ENCODE measurements at places on chromosomes 1 and 21. TPM values are rescaled to one million over a fixed set of nuclear protein-coding genes. Genes with fewer than 3 reads are reported as not detected.

CCDC18 gene
- polyA plus RNA-seq: 1.9 TPM

DNA sequence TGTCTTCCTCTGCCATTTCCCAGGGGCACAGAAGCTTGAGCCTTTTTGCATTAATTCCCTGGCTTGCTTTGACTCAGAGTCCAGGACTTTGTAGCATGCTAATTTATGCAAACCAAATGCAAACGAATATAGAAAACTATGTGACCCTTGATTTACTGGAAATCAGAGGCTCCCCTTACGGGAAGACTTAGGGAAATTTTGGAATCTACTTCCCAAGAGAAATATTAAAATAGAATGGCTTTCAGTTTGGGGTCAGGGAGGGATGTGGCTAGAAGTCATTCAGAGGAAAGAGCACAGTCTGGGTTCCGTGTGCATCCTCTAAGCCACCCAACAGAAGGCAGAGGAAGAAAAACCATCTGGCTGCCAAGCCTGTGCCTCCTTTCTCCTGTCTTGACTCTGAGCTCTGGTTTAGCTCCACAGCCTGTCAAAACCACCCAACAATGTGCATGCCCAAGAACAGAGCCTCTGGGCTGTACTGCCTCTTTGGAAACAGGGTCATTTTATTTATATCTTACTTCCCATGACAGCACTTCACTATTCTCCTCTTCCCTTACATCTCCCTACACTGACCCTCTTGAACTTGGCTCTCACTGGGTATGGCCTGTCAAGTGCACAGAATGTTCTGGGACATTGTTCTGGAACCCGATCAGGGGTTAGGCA is 30.1 kb downstream of the ATF3 start:
- no peak for DNase-seq

GRCh38 chr1:23574265-23574754 is 15.0 kb upstream of the ID3 start:
- no peak for DNase-seq

DNA sequence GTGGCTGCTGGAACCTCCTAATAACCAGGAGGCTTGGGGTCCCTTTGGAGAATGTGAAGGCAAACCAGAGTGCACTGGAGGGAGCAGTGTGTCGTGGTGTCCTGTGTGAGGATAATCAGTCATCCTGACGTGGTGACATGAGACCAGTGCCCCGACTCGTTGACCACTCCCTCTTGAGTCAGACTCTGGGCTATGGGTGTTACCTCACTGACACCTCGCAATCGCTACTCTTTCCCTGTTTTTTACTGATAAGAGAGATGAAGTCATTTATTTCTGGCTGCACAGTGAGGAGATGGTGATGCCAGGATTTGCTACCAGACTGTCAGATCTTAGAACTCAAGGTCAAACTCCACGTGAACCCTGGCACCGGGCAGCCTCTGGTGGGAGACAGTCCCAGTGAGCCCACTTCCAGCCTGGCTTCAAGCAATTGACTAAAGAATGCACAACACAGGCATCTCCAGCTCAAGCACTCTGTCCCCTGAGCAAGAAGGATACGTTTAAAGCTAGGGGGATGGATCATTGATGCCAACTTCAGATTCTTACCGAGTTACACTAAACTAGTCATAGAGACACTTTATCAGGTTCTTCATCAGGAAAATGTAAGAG is 30.3 kb downstream of the UBASH3A start:
- no peak for DNase-seq

GRCh38 chr1:106964495-106964894 is 92.0 kb upstream of the PRMT6 start:
- no peak for DNase-seq

- no peak for DNase-seq
These were observed 162.1 kb downstream of the GRIK3 start for GRCh38 chr1:36872126-36872754.

LMX1A gene
- polyA plus RNA-seq: 0.15 TPM

MROH7 gene
- 3.4 TPM for polyA plus RNA-seq

CR2 gene
- polyA plus RNA-seq: 0.08 TPM

- no peak for DNase-seq
These were observed 67.1 kb downstream of the MAST2 start for GRCh38 chr1:45870500-45870899.

DNA sequence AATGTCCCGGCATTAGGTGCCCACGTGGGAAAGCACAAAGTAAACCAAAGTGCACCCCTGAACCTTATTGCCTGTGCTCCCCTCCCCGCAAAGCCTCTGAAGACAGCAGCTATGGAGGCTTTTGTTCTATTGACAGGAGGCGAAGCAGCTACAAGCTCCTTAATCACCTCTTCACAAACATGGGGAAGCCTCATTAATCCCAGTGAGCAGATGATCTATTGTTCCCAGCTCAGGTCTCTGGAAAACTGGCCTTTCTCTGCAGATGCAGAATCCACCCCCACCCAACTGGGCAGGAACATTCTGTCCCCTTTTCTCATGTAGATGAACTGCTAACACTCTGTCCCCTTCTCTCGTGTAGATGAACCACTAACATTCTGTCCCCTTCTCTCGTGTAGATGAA is 190.5 kb upstream of the CSF3R start:
- no peak for DNase-seq

GRCh38 chr1:42070996-42071395 is 82.2 kb upstream of the GUCA2B start:
- DNase-seq: no peak

- no peak for DNase-seq
These were observed 42.2 kb downstream of the H3-3A start for GRCh38 chr1:226104671-226105121.

DNA sequence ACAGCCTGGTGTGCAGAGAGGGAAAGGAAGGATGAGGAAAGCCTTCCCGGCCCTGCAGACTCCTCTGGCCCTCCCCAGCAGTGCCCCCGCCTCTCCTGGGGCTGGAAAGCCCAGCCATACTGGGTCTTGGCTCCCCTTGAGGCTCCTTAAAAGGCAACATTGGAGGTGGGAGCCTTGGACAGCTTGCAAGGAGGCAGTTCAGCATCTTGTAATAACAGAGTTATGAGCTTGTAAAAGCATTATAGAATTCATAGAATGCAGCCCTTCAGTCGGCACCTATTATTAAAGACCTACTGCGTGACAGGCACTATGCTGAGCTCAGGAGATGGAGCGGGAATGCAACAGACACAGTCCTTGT is 4.2 kb downstream of the TINAGL1 start:
- no peak for DNase-seq

EVA1C gene
- polyA plus RNA-seq: 29.9 TPM

ANGPTL1 gene
- 83.2 TPM for polyA plus RNA-seq

DNA sequence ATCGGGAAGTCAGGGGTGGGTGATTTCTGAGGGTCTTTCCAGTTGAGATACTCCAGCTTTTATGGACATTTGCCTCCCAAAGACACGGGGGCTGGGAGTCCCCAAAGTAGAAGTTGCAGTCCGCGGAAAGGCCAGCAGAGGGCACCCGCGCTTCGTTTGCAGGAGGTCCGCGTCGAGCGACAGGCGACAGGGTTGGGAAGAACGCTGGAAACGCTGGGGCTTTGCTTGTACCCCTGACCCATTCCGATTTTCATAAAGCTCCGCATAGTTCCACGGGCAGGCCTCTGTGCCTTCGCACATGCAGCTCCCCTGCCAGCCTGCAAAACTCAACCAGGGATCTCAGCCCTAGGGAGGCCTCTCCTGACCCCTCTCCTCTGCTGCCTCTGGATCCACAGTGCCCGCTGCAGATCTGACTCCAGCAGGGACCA is 44.2 kb upstream of the LAPTM5 start:
- DNase-seq: peak; percentile 67

GRCh38 chr1:179310291-179310690 is 16.7 kb downstream of the SOAT1 start:
- no peak for DNase-seq

DNA sequence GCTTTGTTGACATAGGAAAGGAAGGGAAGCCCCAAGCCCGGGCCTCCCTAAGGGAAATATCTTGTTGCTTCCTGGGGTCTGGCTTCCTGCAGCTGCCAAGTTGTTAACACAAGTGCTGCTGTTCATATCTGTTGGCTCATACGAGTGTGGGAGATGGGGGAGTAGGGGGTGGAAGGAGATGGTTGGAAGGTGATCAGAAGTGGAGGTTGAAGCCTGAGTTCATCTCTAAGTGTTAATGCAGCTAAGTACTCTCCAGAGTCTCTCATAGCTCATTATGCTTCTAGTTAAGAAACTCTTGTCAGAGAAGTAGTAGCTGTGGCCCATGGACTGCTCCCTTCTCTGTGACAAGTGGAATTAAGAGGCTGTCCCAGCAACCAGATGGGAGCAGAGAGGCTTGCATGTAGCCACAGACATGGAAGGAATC is 319.2 kb upstream of the SPAG17 start:
- no peak for DNase-seq

GRCh38 chr1:154657556-154657955 is 49.6 kb upstream of the ADAR start:
- no peak for DNase-seq

USH2A gene
- polyA plus RNA-seq: 0.01 TPM

AMY1B gene
- polyA plus RNA-seq: not detected

DNA sequence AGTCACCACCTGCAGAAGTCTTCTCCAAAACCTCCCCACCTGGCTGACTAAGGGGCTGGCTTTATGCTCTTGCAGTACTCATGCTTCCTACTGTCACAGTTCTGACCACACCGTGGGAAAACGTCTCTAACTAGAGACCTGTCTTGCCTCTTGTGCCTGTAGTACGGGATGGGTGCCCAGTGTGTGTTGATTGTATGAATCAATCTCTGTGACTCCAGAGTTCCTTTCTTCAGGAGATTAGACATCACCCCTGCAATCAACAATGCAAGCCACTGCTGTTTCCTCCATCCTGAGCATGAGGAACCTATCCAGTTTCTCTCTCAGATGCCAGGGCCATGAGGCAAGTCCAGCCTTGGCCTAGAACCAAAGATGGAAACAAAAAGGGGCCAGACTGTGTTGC is 64.1 kb downstream of the LRRN2 start:
- no peak for DNase-seq

DNA sequence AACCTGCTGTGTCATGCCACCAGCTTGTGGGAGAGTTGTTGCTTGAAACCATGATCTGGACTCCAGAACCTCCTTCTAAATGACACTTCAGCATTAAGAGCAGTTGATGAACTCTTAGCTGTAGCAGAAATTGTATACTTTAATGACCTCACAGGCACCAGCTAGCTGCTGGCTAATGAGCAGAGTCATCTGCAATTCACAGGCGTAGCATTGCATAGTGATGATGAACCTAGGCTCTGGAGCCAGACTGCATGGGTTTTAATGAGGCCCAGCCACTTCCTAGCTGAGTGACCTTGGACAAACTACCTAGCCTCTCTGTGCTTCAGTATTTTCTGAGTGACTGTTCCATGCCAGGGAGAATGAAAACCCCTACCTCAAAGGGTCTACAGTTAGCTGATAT is 407.1 kb downstream of the LMO4 start:
- no peak for DNase-seq

LCE1B gene
- not detected for polyA plus RNA-seq

GRCh38 chr1:29123887-29124365 is at the start of gene TMEM200B:
TSS of gene TMEM200B (minus strand) at chr1:29123903. CDS start at chr1:29121828, 2,075 bp downstream.
- DNase-seq: peak; percentile 77

DNA sequence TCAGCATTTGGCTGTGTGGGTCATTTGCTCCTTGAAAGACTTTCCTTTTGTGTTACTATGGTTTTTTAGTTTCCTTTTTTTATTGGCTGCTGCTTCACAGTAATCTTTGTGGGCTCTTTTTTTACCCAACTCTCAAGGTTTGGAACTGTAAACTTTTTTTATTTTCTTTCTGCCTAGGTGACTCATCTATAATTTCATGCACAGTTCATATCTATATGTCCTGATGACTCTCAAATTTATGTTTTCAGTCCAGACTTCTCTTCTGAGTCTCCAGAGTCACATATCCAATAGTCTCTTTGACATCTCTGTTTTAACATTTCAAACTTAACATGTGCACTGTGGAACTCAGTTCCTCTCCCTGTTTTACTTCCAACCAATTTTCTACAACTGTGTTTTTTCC is 83.4 kb downstream of the ATF6 start:
- no peak for DNase-seq

LCK gene
- polyA plus RNA-seq: 0.69 TPM

GRCh38 chr1:39940253-39940652 is 14.7 kb upstream of the MFSD2A start:
- no peak for DNase-seq

C8B gene
- not detected for polyA plus RNA-seq

DNA sequence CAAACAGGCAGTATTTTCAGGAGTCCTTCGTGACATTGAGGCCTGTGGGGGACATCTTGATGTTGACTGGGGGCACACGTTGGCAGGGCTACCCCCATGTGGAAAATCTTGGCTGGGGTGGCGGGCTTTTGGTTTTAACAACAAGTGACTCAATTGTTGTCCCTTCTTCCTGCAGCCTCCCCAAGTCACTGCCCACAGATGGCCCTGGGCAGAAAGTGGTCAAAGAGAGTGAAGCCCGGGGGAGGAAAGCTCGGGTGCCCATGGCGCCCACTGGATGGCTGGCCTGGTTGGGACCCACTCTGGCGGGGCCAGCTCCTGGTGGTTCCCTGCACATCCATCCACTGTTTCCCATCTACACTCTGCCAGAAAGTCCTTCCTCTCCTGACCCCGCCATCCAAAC is 24.6 kb upstream of the ZNF648 start:
- no peak for DNase-seq

DNA sequence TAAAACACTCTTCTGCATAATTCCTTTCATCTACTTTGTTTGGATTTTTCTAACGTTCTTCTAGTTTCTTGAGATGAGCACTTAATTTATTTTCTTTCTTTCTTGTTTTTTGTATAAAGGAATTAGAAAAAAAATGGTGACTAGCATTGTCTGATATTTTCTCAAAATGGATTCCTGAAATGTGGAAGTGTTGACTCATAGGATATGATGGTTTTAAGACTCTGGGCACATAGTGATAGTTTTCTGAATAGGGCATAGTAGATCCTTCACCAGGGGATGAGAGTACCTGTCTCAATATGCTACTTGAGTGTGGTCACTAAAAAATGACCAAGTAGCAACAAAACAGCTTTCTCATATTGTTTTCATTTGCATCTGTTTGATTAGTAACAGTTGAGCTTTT is 100.9 kb downstream of the PEX14 start:
- DNase-seq: no peak

DNA sequence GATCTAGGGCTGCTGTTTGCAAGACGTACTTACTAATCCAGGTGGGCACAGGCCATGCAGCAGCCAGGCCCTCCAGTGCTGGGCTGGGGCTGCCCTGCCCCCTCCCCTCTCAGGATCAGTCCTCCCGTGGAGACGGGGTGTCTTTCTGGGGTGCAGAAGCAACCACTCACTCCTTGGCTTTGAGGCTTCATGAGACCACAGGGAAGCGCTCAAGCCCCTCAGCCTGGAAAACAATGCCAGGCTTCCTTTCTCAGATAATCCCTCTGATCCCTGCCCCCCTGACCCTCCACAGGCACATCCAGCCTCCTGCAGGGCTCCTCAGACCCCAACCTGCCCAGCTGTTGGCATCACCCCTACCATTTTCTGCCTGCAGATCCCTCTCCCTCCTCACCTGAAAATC is 13.9 kb upstream of the C2CD2 start:
- DNase-seq: peak; percentile 10

CHD1L gene
- 8.5 TPM for polyA plus RNA-seq

MUL1 gene
- polyA plus RNA-seq: 16.7 TPM

RNPEP gene
- 32.4 TPM for polyA plus RNA-seq

RNF186 gene
- not detected for polyA plus RNA-seq

All from ovary (tissue), 10 donors.